Activated T-helper 17 cell treated with anti-CD3 and anti-CD28 coated beads, Interleukin-2, amount 50 U/mL, for 72 hours (primary cell): ENCODE measurements at places on chromosomes 11 and 22. TPM values are rescaled to one million over a fixed set of nuclear protein-coding genes. Genes with fewer than 3 reads are reported as not detected.

GRK3 gene
- total RNA-seq: 27.2 TPM

DNA sequence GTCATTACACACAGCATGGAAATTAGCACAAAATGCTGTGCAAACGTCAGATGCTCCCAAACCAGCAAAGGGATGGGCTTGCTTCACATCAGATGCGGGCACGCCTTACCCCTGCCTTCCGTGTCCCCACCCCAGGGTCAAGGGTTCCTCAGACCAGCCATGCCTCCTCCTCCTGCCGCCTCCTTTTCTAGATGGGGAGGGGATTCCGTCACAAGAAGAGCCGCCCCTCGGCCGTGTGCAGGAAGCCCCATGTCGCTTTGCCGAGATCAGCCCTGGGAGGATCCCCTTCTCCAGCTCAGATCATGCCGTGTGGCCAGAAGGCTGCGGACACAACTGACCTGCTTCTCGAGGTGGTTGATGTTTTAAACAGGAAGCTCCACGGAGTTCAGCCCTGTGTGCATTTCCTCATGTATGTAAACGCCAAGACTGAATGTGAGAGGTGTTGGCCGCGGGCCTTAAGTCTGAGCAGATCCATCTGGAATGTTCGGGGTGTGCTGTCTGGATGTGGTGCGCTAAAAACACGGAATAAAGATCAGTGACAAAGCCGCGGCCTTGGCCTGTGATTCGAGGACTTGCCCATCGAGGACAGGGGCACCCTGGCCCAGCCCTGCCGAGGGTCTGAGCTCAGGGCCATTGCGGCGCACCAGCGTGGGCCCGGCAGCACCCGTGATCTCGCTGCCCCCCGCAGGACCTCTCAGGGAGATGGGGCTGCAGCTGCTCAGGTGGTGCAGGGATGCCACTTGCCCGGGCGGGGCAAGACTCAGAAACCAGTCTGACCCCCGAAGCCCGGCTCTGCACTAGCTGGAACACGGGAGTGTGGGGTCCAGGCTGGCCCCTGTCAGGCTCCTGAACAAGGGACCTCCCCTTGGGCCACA lies 412.9 kb downstream of the TBC1D22A start:
- ATAC-seq: no peak

MS4A6E gene
- total RNA-seq: not detected

C1QTNF4 gene
- 1.4 TPM for total RNA-seq

OR4D5 gene
- total RNA-seq: not detected

- no peak for ATAC-seq
Measured at GRCh38 chr22:34814260-34815025, 251.5 kb upstream of the ISX start.

OR6A2 gene
- not detected for total RNA-seq

DNA sequence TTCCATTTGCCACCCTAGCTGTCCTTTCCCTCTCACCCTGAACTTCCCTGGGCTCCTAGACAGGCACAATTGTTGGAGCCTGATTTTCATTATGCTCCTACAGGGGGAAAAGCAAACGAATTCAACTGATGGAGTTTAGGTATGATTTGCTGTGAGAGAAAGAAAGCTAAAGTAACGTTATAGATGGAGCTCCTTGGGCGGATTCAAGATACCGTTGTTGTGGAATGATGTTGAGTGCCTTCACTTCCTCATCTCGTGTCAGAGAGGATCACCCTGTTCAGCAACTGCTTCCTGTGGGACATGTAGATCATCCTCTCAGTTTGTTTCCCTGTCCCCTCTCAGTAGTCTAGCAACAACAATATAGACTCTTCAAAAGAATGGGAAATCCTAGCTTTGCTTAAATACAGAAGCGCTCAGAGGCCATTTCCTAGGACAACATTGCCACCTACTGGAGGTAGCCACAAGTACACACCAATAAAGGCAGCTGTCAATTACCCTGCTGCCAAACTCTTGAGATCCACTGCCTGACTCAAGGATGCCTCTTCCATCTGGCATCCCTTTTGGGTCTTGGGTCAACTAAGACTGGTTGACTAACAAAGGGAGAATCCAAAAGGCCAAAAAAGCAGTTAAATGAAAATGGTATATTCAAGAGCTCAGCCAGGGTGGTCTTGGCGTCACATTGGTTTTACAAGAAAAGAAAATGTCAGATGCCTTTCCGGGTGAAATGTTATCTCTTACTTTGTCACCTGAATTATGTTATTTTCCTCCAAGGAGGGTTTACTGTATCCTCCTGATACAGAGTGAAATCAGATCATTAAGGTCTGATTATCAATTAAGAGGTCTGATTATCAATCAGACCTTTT lies 13.5 kb upstream of the DTX4 start:
- ATAC-seq: peak; percentile 93

GRCh38 chr11:61061081-61061826 lies 41.0 kb upstream of the CD5 start:
- ATAC-seq: peak; percentile 78

DNA sequence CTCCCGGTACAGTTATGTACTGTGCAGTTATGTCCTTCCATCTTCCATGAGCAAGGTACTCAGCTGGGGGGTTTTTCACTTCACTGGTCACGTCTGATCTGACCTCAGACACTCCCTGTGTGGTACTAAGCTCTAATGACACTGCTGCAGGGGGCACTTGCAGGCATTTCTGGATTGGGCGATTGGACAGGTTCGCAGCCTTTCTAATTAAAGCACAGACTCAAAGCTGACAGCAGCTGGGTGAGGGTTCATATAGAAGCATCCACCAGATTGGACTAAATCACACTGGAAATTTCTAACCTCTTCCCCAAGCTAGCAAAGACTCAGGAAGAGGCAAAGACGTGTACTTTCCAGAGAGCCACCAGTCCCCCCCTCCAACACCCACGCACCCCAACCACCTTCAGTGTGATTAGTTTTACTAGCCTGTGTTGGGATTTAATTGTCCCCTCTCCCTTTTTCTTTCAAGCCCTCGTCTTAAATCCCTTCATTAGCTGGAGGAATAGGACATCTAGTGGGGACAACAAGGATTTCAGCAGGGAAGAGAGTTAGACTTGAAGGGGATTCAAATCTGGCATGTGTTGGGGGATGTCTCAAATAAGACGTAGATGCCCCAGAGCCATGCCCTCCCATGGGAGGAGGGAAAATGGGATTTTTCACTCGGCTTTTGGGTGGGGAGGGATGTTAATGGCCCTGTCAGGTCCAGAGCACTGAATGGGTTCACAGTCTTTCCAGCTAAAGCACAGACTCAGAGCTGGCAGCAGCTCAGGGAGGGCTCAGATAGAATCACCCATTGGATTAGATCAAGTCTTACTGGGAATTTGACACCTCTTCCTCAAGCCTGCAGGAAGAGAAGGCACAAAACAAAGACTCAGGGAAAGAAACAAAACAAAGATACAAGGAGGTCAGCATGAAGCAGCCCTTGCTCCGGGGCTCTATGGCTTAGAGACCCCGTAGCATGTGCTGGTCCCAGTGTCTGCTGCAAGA lies 10.9 kb downstream of the INS start:
- no peak for ATAC-seq

HBD gene
- not detected for total RNA-seq

DNA sequence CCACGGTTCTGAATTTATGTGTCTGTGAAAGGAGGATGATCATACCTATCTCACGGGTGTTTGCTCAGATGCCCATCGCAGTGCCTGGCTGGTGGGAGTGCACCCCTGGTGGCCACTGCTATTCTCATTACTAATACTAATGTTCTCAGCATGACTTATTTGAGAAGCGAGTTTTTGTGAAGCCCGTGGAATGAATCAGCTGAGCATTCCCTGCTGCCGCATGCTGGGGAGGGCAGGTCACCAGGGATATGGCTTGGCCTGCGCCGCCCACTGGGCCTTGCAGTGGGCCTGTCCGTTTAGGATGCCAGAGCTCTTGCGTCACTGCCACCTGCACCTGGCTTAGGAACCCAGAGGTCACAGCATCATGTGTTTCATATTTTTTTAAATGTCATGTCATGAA lies 16.9 kb downstream of the CTTN start:
- ATAC-seq: no peak

C11orf16 gene
- not detected for total RNA-seq

EMID1 gene
- not detected for total RNA-seq

GRCh38 chr22:28927630-28928029 lies 44.3 kb downstream of the ZNRF3 start:
- ATAC-seq: no peak

DNA sequence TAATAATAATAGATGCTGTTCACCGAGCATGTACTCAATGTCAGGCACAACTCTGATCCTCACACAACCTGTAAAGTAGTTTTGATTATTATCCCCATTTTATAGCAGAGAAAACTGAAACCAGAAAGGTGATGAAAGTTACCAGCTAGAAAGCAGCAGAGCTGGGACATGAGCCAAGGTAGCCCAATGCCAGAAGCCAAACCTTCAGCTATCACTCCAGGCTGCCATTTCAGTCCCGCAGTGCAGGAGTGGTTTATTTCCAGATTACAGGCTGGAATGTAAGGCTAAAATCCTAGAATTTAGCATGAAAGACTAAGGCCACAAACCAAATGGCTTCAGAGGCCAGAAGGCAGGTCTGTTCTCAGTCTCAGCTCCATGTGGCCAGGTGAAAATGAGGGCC lies 108.8 kb downstream of the TENM4 start:
- ATAC-seq: no peak

DNA sequence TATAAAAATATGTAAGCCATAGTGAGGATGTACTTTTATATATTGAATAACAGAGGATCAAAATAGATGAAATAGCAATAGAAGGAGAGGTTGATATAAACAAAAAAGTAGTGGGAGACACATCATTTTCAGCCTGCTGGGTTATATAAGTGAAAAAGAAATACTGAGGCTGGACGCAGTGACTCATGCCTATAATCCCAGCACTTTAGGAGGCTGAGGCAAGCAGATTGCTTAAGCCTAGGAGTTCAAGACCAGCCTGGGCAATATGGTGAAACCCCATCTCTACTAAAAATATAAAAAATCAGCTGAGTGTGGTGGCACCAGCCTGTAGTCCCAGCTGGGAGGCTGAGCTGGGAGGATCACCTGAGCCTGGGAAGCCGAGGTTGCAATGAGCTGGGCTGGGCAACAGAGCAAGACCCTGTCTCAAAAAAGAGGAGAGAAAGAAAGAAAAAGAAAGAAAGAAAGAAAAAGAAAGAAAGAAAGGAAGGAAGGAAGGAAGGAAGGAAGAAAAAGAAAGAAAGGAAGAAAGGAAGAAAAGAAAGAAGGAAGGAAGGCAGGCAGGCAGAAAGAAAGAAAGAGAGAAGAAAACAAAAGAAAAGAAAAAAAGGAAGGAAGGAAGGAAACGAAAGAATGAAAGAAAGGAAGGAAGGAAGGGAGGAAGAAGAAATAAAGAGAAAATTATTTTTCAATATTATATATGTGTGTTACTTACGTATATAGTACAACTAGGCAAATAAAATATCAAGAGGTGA lies 7.0 kb upstream of the P2RY2 start:
- no peak for ATAC-seq

DNA sequence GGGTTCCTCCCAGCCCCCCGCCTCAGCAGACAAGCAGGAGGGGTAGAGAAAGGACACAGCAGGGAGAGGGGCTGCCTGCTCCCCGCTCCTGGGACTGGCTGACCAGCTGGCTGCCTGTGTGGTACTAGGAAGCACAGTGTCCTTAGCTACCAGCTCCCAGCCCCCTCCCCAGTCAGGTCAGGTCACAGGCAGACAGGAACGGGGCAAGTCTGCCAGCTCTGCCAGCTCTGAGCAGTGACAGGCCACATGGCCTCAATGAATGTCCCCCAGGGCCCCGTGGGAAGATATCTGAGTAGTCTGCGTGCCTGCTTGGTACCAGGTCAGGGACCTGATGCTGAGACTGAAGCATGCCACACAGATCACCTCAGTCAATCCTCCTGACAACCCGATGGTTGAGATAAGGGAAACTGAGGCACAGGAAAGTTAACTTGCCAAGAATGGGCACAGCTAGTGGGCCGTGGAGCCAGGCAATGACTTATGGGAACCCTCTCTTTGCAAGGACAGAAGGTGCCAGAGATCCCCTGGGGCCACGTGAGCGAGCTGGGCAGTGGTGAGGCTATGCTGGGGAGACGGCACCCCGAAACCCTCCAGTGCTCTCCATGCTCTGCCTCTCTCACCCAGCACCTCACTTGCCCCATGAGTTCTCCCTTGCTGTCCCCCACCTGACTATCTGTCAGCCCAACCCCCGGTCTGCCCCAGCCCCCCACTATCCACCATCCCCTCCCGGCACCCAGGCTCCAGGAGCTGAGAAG lies 13.8 kb upstream of the MFNG start:
- ATAC-seq: no peak

C2CD2L gene
- total RNA-seq: 16.5 TPM

DNA sequence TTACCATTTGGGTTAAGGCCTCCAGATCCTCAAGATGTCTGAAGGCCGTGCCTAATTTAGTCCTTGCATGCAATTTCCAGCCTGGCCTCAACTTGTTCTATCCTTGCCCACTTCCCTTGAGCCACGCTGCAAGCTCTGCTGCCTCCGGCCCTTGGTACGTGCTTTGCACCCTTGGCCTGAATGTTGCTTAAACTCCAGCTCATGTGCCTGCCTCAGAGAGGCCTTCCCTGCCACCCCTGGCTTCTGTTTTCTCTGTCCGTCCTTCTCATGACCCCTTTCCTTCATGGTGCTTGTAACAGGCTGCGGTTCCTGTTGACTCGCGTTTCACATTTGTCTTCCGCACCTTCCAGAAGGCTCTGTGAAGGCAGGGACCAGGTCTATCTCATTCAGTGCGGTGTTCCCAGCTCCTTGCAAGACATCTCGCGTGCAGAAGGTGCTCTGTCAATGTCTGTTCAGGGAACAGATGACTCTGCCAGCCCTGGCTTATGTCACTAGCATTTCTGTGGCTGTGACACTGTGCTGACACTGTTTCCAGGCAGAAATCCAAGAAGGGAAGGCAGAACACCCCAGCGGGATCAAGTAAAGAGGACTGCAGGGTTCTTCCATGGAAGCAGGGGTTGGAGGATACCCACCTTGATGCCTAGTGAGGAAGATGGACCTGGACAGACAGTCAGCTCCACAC lies 61.8 kb downstream of the FBLN1 start:
- no peak for ATAC-seq

DNA sequence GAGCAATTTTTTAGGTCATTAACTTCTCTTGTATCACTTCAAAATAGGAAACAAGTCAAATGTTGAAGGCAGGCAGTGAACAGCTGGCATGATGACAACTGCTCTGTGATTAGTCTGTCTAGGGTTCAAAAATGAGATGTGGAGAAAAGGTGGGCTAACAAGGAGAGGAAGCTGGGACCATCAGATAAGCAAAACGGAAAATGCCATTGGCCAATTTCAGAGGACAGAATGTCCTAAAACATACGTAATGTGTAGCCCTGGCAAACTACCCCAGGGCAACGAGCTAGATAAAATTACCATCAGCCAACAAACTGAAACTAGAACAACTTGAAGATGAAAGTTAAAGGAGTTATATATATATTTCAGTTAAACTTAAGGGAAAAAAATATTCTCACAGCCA lies 93.2 kb downstream of the RELT start:
- no peak for ATAC-seq

DNA sequence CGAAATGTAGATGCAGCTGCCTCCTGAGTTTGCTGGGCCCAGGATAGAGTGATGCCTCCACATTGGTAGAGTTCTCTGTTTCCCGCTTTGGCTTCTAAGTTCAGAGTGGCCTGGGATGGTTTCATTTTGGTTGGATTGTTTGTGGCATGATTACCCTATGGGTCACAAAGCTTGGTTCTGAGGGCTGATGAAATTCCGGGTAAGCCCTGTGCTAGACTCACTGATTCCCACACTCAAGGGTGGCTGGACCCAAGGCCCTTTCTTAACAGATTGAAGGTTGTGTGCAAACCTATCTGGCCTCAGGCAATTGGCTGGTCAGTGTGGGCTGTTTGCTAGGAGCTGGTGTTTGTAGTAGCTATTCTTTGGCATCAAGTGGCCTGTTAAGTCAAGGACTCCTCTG lies 158.4 kb downstream of the MYO18B start:
- no peak for ATAC-seq
